ENCODE measurements at places on chromosomes 1 and 21.

- no peak for DNase-seq
Measured at GRCh38 chr1:209911746-209912145, 26.3 kb upstream of the SYT14 start.

DNA sequence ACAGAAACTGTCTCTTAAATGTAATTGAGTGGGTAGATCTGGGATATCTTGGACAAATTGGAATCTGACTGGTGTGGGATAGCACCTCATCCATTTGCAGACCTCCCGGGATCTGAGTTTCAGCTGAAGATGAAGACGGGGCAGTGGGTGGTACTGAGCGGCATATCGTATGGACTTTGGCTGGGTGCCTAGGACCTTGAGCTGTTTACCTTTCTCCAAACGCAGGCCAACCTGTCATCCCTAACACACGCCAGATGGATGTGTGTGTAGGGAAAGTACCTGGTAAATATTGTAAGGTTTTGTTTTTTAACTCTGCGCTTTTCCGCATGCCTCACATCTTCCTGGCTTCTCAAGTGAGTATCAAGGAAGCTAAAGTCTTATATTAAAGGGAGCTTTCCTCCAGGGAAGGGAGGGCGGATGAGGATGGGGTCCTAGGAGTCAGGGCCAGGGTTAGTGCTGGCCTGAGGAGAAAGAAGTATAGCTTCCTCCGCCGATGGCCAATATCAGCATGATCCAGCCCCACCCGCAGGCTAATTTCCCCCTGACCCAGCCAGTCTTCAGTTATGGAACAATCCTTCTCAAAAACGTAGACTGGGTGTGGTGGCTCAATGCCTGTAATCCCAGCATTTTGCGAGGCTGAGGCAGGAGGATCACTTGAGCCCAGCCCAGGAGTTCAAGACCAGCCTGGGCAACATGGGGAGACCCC is 26.2 kb downstream of the ATP8B2 start:
- no peak for DNase-seq

GRCh38 chr1:183212870-183213269 is 26.8 kb downstream of the LAMC2 start:
- DNase-seq, result no peak

- DNase-seq, result no peak
Measured at GRCh38 chr1:211653959-211654496, 21.4 kb downstream of the NEK2 start.

DNA sequence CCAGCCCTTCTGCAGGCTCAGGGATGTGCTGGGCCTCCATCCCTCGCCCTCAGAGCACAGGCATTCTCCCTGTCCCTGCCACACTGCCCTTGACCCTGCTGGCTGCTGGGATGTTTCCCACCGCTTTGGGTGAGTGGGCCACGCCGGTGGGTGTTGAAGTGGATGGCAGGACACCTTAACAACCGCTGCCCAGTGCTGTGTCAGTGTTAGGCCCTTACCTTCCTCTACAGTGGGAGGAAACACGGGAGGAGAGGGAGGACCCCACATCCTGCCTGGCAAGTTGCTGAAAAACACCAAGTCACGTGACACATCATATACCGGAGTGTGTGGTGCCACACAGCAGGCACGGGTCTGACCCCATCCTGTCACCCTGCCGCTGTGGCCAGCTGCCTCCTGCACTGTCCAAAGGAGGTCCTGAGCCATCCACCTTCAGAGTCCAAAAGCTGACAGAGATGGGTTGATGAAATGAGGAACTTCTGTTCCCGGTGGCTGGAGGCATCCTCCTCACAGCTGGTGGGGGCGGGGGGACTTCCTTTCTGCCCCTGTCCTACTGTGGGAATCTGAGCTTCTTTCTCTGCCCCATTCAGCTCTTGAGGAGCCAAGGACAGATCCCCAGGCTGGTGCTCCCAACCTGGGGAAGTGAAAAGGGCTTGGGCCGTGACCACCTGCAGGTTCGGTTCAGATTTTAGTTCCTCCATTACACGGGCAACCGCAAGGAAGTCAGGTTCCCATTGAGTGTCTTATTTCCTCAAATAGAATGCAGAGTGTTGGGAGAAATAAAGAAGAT is 3.2 kb upstream of the THEMIS2 start:
- no peak for DNase-seq

DNA sequence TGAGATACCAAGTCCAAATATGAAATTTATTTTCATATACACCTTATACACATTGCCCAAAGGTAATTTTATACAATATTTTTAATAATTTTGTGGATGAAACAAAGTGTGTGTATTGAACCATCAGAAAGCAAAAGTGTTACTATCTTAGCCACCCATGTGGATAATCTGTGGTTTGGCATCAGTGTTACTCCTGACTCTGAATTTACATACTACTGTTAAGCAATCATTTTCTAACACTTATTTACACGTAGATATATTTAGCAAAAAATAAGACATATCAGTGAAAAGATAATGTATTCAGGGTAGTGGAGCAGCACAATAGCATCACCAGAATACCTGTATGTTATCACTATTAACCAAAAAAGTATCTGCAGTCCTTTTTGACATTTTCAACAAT is 23.8 kb downstream of the DENND2D start:
- DNase-seq, result no peak

- DNase-seq, result no peak
Measured at GRCh38 chr1:175134500-175134899, 58.1 kb downstream of the KIAA0040 start.

DNA sequence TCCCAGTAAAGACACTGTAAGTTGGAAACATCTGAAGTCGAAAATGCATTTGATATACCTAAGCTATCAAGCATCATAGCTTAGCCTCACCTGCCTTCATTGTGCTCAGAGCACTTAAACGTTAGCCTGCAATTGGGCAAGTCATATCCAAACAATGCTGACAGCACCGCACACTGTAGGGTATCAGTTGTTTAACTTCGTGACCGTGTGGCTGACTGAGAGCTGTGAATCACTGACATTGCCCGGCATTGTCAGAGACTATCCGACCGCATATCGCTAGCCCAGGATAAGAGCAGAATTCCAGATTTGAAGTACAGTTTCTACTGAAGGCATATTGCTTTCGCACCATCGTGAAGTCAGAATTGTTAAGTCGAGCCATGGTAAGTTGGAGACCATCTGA is 41.5 kb downstream of the GALNT2 start:
- no peak for DNase-seq

DNA sequence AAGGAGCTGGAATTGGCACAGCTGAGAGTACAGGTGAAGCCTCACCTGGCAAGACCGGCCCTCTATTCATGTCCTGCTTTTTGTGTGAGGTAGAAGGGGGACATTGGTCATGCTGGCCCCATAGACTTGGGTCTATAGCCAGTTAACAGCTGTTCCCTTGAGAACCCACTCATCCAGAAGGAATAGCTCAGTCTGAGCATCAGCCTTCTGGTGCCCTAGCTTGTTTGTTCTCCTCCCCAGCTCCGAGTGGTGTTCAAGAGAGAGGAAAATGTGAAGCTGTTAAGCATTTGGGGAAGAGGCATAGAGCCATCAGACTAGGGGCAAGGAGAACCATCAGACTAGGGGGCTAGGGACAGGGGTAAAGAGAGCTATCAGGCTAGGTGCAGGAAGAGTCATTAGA is 290.9 kb downstream of the SIPA1L2 start:
- DNase-seq, result no peak

GRCh38 chr1:156808186-156809030 is 8.2 kb downstream of the SH2D2A start:
- DNase-seq, result no peak

GRCh38 chr1:209302779-209303568 is 280.5 kb upstream of the CAMK1G start:
- DNase-seq, result no peak

DNA sequence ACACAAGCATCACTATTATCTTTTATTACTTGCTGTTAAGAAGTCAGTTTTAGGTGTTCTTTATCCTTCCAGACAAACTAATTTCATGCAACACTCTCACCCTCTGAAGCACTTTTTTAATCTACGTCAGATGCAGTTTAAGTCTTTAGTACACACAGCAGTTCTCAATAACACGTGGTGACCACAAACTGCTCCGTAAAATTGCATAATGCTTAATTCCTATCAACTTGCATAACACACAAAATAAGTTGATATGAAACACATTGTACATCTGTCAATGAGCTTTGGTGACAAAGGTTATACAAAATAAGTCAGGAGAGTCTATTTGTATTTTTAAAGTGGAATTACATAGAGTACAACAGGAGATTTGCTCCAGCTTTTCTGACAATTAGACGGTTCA is 140.9 kb upstream of the ETS2 start:
- no peak for DNase-seq

- no peak for DNase-seq
Measured at GRCh38 chr1:157819896-157820295, at the start of gene FCRL1. FCRL1 (minus strand) TSS chr1:157820120; CDS start chr1:157820037, 83 bp downstream.

DNA sequence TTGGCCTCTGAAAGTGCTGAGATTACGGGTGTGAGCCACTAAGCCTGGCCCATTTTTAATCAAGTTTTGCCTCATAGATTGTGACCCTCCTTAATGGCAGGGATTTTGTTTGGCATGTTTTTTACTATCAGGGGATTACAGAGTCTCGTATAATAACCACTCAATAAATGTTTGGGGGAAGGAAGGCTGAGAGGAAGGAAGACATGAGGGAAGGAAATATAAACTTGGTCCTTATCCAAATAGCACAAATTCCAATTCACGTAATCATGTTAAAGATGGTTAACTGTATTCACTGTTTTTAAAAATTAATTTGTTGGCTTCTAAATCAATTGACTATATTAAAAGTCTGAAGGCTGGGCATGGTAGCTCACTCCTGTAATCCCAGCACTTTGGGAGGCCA is 30.9 kb upstream of the SERTAD4 start:
- no peak for DNase-seq

DNA sequence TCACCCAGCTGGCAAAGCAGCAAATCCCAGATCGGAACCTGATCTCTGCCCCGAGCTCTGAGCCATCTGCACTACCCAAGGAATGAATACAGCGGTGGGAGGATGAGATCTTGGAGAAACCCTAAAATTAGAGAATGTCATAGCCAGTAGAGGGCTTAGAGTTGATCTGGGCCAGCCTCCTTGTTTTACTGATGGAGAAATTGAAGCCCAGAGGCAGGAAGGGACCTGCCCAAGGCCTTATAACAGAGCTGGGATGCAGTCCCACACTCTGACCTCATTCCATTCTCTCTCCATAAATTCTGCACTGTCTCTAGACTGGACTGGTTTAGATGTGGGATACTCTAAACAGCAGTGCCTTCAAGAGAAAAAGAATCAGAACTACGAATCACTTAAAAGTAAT is 4.8 kb upstream of the SFN start:
- no peak for DNase-seq

- DNase-seq, result no peak
Measured at GRCh38 chr1:246320286-246320685, 186.8 kb downstream of the SMYD3 start.

DNA sequence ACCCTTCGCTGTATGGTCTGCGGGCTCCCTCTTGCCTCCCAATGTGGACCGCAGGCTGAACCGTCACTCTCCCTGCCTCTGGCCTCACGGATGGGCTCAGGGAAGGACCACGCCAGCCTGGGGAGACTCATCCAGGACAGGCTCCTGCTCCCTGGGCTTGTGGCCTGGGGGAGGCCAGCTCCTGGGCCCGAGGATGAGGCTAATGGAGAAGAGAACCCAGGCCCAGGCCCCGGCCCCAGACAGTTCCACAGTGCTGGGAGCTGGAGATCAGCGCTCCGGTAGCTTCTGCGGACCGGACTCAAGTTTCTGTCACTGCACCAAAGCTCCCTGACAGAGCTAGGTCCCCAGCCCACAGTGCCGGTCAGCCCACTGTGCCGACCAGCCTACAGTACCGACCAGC is 13.4 kb upstream of the PLEKHG5 start:
- DNase-seq, result no peak

- DNase-seq, result no peak
Measured at GRCh38 chr1:181221078-181221477, 132.6 kb downstream of the IER5 start.

- DNase-seq, result no peak
Measured at GRCh38 chr1:7592120-7592798, 178.8 kb upstream of the VAMP3 start.

DNA sequence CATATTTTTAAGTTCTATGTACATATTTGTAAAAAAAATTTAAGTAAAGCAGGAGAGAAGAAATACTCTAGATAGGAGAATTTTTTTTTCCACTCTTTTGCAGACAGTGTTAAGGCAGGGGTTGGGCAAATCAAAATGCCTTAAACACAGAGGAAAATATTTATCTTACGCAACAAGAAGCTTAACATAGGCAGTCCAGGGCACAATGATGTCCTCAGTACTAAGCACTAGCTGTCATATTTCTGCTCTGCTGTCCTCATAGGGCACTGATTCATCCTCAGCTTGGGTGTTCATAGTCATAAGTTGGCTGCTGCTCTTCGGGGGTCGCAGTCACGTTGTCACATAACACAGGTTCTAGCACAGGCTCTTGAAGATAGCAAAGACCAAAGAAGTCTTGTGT is 247.4 kb downstream of the PTBP2 start:
- no peak for DNase-seq

GRCh38 chr1:39395357-39395831 is 96.0 kb upstream of the BMP8A start:
- peak; percentile 89 for DNase-seq

DNA sequence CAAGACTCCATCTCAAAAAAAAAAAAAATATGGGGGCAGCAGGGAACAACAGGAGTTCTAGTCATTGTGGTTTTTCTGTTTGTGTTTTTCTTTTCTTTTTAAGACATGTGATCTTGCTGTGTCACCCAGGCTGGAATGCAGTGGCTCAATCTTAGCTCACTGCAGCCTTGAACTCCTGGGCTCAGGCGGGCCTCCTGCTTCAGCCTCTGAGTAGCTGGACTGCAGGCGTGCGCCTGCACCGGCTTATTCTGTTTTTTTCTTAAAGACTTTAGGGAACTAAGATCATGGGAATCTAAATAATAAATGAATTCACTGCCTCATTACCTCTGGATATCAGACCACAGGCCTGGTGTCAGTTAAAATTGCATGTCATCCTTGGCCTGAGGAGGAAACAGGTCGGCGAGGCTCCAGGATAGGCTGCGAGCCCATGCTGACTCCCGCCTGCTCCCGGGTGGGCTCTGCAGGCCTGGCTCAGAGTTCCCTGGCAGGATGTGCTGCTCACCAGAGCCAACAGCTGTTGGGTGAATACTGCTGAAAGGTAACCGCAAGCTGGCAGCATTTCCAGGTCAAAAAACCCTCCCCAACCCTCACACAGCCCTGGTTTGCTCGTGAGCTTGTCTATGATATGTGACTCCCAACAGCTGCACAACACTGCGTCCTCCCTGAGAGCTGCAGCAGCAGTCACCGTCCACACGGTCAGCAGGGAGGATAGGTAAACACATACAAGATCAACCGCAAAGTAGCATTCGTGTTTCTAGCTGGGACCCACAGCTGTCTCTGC is 58.1 kb downstream of the SCCPDH start:
- DNase-seq, result peak; percentile 58

GRCh38 chr1:167863921-167864279 is 50.0 kb downstream of the ADCY10 start:
- DNase-seq, result no peak

All from non-pigmented ciliary epithelial cell (primary cell).